ENCODE measurements at places on chromosomes 7 and 10.

- DNase-seq, result no peak
Measured at GRCh38 chr7:130890176-130891020, 156.4 kb upstream of the KLF14 start.

DNA sequence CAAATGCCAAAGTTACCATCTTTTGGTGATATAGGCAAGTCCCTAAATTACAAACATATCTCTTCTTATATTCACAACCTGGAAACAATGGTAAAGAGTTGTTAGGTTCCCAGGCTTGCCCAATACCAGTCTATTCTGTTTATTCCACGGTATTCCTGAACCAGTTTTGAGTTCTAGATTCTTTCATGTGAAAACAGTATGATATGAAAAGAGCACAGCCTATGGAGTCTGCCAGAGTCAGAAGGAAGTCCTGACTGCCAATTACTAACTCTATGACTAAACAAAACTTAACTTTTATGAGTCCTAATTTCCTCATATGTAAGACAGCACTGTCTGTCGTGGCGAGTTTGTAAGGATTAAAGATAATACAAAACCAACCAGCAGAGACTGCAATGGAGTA is 5.6 kb downstream of the ABI1 start:
- DNase-seq, result no peak

DNA sequence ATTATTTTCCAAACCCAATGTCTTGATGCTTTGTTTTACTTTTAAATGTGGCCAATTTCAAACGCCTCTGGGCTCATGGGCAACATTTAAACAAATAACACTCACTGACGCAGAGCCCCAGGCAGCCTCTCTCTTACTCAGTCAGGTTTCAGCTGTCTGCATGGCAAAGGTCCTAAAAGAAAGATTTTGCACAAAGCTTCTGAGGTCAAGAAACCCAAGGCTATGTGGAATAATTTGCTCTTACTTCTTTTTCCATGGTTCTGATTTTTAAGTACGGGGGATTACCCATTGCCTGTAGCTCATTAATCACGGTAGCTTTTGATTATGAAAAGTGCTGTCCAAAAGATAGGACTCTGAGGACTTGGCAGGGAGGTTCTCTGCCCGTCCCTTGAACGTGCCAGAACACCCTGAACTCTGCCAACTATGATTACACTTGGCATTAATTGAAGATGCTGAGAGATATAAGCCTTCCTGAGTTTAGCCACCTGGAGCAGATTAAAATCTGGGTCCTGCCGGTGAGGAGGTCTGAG is 14.1 kb upstream of the MSRB2 start:
- DNase-seq, result no peak

DNA sequence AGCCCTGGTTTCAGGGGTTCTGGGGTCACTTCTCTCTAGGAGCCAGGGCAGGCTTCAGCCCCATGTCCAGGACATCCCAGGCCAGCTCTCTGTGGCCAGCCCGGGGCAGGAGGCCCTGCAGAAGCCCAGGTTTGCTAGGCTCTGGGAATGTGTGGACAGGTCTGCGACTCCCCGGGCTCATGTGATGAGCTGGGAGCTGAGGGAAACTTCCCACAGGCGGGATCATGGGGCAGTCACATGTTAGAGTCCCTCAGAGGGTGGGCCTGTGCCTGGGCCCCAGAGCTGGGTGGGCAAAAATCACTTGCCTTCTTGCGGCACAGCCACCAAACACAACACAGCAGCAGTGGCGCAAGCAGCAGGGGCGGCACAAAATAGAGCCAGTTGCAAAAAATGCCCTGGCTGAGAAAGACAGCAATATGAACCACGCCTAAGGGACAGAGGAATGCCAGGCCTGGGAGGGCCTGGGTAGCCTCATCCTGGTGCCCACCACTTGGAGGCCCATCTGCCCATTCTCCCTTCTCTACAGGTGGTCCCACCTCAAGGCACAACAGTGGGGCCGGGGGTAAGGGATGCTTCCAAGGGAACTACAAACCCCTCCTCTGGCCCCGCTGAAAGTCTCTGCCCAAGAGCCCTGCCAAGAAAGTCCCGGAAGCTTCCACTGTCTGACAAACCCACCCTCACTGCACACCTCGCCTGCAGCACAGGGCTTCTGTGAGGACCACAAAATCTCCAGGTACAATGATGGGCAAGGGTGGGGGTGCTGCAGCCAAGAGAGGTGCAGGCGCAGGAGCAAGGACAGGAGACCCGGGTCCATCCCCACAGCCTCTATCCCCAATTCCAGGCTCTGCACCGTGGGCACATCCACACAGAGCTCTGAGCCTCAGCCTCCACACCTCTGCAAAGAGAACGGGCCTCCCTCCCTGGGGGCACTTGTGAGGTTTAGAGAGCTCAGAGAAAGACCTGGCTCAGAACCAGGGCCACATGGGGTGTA is 34.6 kb upstream of the ANTXRL start:
- DNase-seq, result no peak

DNA sequence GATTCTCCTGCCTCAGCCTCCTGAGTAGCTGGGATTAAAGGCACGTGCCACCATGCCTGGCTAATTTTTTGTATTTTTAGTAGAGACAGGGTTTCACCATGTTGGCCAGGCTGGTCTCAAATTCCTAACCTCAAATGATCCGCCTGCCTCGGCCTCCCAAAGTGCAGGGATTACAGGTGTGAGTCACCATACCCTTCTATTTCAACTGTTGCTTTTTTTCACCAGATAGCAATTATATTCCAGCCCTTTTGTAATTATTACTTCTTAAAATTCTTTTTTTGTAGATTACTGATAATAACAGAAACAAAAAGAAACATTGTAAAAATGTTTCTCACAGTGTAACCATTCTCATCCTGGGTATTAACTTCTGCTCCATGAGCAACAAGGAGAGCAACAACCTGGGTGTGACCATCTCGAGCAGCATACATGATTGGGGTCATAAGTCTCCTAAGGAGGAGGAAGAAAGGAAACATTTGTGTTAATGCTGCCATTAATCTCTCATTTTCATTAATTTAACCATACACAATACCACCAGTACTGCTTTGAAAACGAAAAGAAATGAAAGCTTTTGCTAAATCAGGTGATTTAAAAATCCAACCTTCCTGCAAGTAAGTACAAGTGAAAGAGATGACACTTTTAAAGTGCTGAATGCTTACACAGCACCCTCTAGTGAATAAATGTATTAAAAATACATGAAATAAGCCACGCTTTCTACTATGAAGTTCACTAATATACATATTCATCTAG is 41.8 kb downstream of the ASZ1 start:
- peak; percentile 14 for DNase-seq

GRCh38 chr7:77222065-77222464 is 22.4 kb upstream of the FGL2 start:
- no peak for DNase-seq

- no peak for DNase-seq
Measured at GRCh38 chr7:103132995-103133688, 15.8 kb downstream of the NAPEPLD start.

- no peak for DNase-seq
Measured at GRCh38 chr10:63667596-63668480, 146.6 kb downstream of the REEP3 start.

DNA sequence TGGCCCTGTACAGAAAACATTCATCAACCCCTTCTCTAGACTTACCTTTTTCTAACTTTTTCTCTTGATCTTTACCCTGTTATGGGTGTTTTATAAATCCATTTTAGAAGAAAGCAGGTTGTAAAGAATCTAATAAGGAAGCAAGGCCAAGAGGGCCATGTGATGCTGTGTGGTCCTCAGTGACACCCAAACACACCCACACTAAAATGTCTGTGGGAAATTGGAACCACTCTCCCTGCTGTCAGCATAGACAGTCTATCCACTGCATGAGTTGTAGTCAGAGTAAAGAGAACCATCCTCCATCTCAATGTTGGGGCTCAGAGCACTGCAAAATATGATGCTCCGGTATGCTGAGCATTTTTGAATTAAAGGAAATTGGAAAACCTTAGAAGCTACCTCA is 235.5 kb downstream of the SKIDA1 start:
- DNase-seq, result no peak

- no peak for DNase-seq
Measured at GRCh38 chr10:81108516-81109199, 571.0 kb downstream of the SH2D4B start.

GRCh38 chr7:92304406-92304893 is 58.7 kb downstream of the ANKIB1 start:
- no peak for DNase-seq

- no peak for DNase-seq
Measured at GRCh38 chr7:45599851-45600706, 25.9 kb downstream of the ADCY1 start.

- DNase-seq, result no peak
Measured at GRCh38 chr7:27587429-27587828, 75.3 kb downstream of the HIBADH start.

- DNase-seq, result no peak
Measured at GRCh38 chr7:128908750-128909624, 1.5 kb downstream of the KCP start.

DNA sequence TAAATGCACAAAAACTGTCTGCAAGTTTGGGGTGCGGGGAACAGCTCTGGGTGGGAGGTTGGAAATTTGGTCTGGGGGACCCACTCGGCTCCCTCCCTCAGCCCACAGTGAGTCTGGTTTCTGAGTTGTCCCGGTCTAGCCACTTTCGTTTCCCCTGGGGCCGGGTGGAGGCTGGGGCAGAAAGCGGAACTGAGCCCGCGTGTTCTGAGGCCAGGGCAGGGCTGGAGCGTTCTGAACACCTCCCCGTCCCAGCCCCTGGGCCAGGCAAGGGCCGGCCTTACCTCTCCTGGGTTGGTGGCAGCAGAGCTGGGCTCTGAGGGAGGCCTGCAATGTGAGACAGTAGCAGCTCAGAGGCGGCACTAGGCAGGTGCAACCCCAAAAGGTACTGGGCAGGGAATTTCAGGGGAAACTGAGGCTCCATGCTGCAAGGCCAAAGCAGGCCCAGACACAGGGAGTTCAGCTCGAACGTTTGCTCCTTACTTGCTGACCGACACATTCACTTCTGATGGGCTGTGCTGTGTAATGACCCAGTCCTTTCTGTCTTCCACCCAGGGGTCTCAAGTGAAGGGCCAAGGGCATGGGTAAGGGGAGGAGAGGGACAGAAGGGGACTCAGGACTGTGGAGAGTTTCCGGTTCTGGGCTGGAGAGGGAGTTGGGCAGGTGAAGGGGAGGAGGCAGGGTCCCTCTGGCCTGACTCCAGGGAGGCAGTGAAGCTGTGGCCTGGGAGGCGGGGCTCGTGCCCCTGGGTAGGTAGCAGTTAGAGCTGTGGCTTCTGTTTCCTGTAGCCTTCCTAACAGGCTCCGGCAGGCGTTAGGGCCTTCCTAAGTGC is 3.0 kb downstream of the IRF5 start:
- no peak for DNase-seq

Data from NCI-H2081 treated with DMSO at 0.1 percent for 48 hours (cell line).